ENCODE measurements at places on chromosomes 7 and 10. TPM values are rescaled to one million over a fixed set of nuclear protein-coding genes. Genes with fewer than 3 reads are reported as not detected.

Gene CCL26
- total RNA-seq, result 1.2 TPM

Gene TLX1
- not detected for total RNA-seq

Gene AKR1D1
- total RNA-seq, result not detected

Gene ITPRID1
- not detected for total RNA-seq

Gene C7orf33
- total RNA-seq, result not detected

Gene NUTM2B
- 0.96 TPM for total RNA-seq

Gene ZNF25
- total RNA-seq, result 11.5 TPM

Gene SPACDR
- total RNA-seq, result 1.8 TPM

Gene ARHGEF5
- total RNA-seq, result 36.9 TPM

Gene CCDC172
- total RNA-seq, result not detected

Gene PANK1
- total RNA-seq, result 8.0 TPM

Gene TMEM229A
- not detected for total RNA-seq

Gene HMX3
- total RNA-seq, result not detected

Gene AKR1C4
- total RNA-seq, result not detected

- no peak for DNase-seq
- no peaks in the 10 kb centered on the region for H3K27me3 ChIP-seq
- H3K27ac ChIP-seq, result no peak overlapping the region
- H3K36me3 ChIP-seq, result peaks cover 10% of the 10 kb centered on the region
- no peak overlapping the region for H3K4me3 ChIP-seq
These were observed 159.2 kb downstream of the RGS10 start for GRCh38 chr10:119383174-119383856.

DNA sequence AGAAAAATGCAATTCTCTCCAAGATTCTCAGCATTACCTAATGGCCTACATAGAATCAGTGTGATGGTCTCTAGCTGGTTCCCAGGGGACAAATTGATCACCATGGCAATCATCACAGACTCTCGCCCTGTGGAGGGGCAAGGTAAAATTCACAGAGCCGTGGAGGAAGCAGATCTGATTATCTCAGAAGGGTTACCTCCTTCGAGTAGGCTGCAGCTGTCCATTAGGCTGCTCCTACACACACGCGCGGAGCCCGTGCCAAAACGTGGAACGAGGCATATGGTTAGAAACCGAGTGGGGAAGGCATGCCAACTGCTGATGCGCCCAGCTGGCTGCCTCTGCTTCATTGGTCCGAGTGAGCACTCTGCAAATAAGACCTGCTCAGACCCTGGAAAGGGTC, 52.8 kb upstream of the PTER start:
- H3K4me3 ChIP-seq, result no peak overlapping the region
- H3K36me3 ChIP-seq, result no peaks in the 10 kb centered on the region
- H3K4me1 ChIP-seq, result no peaks in the 10 kb centered on the region
- no peak for DNase-seq

- H3K27me3 ChIP-seq, result no peaks in the 10 kb centered on the region
- no peak for DNase-seq
- peaks cover 35% of the 10 kb centered on the region for H3K36me3 ChIP-seq
- no peak overlapping the region for H3K27ac ChIP-seq
- no peak overlapping the region for H3K4me3 ChIP-seq
These were observed 141.1 kb downstream of the CCSER2 start for GRCh38 chr10:84469470-84469869.

GRCh38 chr7:85593355-85593754, 406.5 kb upstream of the SEMA3D start:
- H3K27ac ChIP-seq, result no peak overlapping the region
- no peaks in the 10 kb centered on the region for H3K36me3 ChIP-seq
- H3K4me3 ChIP-seq, result no peak overlapping the region
- H3K27me3 ChIP-seq, result no peaks in the 10 kb centered on the region

GRCh38 chr10:62691336-62691735, 113.2 kb upstream of the ADO start:
- H3K36me3 ChIP-seq, result no peaks in the 10 kb centered on the region
- H3K4me1 ChIP-seq, result peaks cover 16% of the 10 kb centered on the region
- H3K27me3 ChIP-seq, result no peaks in the 10 kb centered on the region
- H3K4me3 ChIP-seq, result no peak overlapping the region
- no peak overlapping the region for H3K27ac ChIP-seq

- no peak overlapping the region for H3K4me3 ChIP-seq
- DNase-seq, result no peak
- H3K4me1 ChIP-seq, result no peaks in the 10 kb centered on the region
These were observed 8.3 kb downstream of the DYNC1I1 start for GRCh38 chr7:95780665-95781064.

- no peak overlapping the region for H3K4me3 ChIP-seq
- peak; percentile 71 for DNase-seq
- peaks cover 9% of the 10 kb centered on the region for H3K4me1 ChIP-seq
- no peaks in the 10 kb centered on the region for H3K27me3 ChIP-seq
- peak overlapping the region; percentile 44 for H3K27ac ChIP-seq
- H3K36me3 ChIP-seq, result peaks cover 30% of the 10 kb centered on the region
These were observed 13.1 kb downstream of the PHKG1 start for GRCh38 chr7:56079450-56080185.

GRCh38 chr10:78471723-78472550, 438.3 kb downstream of the RPS24 start:
- H3K36me3 ChIP-seq, result no peaks in the 10 kb centered on the region
- no peak overlapping the region for H3K4me3 ChIP-seq
- peaks cover 9% of the 10 kb centered on the region for H3K27me3 ChIP-seq

- H3K27ac ChIP-seq, result no peak overlapping the region
- H3K27me3 ChIP-seq, result no peaks in the 10 kb centered on the region
- H3K36me3 ChIP-seq, result no peaks in the 10 kb centered on the region
- H3K4me1 ChIP-seq, result peaks cover 11% of the 10 kb centered on the region
- no peak overlapping the region for H3K4me3 ChIP-seq
- no peak for DNase-seq
These were observed 57.7 kb downstream of the CREB3L2 start for GRCh38 chr7:137944168-137944567.

DNA sequence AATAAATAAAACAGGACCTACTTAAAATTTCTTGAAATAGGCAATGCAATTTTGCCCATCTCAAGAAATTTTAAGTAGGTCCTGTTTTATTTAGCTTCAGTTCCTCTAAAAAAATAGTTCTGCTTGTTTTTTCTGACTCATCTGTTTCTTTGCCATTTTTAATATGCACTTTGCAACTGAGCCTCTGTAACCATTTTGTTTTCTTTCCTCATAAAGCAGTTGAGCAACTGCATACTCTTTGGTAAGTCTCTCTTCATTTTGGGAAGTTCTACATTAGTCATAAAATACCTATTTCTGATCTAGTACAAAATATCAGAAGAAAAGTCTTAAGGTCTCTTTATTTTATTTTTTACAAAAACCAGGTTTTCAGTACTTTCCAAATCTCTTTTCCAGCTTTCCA, 18.0 kb downstream of the TAS2R40 start:
- H3K36me3 ChIP-seq, result no peaks in the 10 kb centered on the region
- H3K27me3 ChIP-seq, result no peaks in the 10 kb centered on the region
- DNase-seq, result no peak
- peaks cover 7% of the 10 kb centered on the region for H3K4me1 ChIP-seq

- no peak for DNase-seq
- no peak overlapping the region for H3K4me3 ChIP-seq
- peaks cover 50% of the 10 kb centered on the region for H3K36me3 ChIP-seq
These were observed 63.1 kb upstream of the ITGA8 start for GRCh38 chr10:15782851-15783250.

- DNase-seq, result no peak
- H3K27ac ChIP-seq, result no peak overlapping the region
- peaks cover 24% of the 10 kb centered on the region for H3K36me3 ChIP-seq
- no peaks in the 10 kb centered on the region for H3K27me3 ChIP-seq
These were observed 21.1 kb downstream of the SLC29A4 start for GRCh38 chr7:5303591-5304505.

DNA sequence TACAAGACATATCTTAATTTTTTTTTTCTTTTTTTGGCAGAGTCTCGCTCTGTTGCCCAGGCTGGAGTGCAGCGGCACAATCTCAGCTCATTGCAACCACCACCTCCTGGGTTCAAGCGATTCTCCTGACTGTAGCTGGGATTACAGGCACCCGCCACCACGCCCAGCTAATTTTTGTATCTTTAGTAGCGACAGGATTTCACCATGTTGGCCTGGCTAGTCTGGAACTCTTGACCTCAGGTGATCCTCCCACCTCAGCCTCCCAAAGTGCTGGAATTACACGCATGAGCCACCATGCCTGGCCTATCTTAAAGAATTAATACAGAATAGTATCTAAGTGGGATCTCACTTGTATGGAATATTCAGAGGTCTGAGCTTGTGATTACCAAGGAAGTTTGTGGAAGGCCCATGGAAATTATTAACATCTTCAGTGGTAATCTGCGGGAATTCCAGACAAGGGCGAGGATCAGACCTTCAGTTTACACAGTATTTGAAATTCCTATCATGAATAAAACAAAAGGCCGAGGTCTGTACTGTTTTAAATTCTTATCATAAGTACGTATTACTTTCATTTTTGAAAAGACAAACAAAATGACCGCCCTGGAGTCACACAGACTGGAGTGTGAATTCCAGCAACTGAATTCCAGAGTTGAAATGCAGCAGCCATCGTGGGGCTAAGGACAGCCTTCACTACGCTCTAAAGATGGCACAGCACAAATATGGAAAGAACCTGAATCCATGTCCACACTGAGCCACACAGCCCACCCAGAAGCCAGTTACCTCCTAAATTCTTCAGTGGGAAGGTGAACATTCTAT, 16.7 kb downstream of the GPRIN2 start:
- H3K4me3 ChIP-seq, result no peak overlapping the region
- H3K4me1 ChIP-seq, result peaks cover 20% of the 10 kb centered on the region
- DNase-seq, result peak; percentile 63

- no peaks in the 10 kb centered on the region for H3K36me3 ChIP-seq
- H3K27ac ChIP-seq, result no peak overlapping the region
- H3K4me3 ChIP-seq, result no peak overlapping the region
- DNase-seq, result no peak
- H3K27me3 ChIP-seq, result no peaks in the 10 kb centered on the region
These were observed 29.7 kb downstream of the KLRG2 start for GRCh38 chr7:139453673-139454321.

DNA sequence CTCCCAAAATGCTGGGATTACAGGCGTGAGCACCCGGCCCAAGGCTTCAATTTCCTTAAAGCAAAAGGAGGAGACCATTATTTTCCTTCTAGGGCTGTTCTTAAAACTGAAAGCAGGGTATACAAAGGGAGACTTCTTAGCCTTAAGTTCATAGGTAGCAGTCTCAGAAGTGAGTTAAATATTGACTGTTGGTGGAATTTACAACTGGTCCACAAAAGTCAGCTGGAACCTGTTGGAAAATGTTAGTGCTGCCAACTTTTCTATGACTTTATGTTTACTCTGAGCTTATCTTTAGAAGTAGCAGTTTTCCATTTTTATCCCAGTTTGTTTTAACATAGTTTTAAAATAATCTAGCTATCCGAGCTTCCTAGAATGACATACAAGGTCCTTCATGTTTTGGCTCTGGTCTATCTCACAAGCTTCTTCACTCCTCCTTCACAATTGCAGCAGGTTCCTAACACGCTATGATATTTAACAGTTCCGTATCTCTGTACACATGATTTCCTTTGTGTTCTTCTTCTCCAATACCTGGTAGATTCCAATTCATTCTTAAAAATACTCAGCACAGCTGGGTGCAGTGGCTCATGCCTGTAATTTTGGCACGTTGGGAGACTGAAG, 3.3 kb downstream of the SLC26A3 start:
- no peak overlapping the region for H3K27ac ChIP-seq
- no peaks in the 10 kb centered on the region for H3K36me3 ChIP-seq
- no peak for DNase-seq
- H3K4me3 ChIP-seq, result no peak overlapping the region

- H3K27ac ChIP-seq, result no peak overlapping the region
- H3K36me3 ChIP-seq, result no peaks in the 10 kb centered on the region
- DNase-seq, result no peak
- H3K27me3 ChIP-seq, result no peaks in the 10 kb centered on the region
These were observed 99.7 kb upstream of the FZD1 start for GRCh38 chr7:91164506-91164905.

DNA sequence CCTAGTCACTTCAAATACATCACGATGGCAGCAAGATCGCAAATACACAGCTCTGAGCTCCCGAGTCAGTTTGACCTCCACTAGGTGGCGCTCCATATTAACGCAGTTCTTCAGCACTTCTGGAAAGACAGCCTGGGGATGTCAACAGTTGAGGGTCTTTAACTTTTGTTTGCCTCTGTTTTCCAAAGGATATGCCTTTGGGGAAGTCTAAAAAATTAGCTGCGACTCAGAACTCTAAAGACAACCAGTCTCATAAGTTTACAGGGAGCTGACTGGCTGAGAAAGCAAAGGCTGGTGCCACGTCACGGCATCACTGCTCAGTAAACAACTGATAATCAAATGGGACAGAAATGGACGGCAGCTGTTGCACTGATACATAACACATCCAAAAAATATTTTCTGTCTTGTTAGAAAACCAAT, 458.8 kb downstream of the SORCS1 start:
- no peaks in the 10 kb centered on the region for H3K36me3 ChIP-seq
- H3K27me3 ChIP-seq, result no peaks in the 10 kb centered on the region

DNA sequence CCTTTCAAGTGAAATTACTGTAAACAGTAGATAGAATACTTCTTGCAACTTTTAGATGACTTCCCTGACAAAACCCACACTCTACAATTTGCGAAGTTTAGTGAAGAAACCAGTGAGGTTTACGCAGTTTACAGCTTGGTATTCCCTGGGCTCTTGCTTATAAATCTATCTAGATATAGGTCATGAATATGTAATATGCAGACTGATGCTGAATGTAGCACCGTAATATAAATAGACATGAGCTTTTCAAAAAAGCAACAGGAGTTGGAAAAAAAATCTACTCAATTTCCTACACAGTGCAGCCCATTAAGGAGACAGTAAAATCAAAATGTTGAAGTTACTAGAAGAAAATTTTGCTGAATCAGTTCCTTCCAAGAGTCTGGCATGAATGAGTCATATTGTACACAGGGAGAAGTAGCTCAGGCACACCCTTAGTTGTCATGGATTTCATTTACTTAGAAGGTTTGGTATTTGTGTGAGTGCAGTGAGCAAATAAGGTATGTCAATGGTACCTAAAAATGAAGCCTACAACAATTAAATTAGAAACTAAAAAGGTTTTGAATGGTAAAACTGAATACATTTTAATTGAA, 67.7 kb upstream of the NEUROD6 start:
- H3K4me1 ChIP-seq, result peaks cover 3% of the 10 kb centered on the region
- no peak overlapping the region for H3K27ac ChIP-seq
- no peak for DNase-seq
- H3K36me3 ChIP-seq, result no peaks in the 10 kb centered on the region
